Cardiac muscle cell (in vitro differentiated cells and primary cell): ENCODE measurements at places on chromosomes 5 and 9. TPM values are rescaled to one million over a fixed set of nuclear protein-coding genes. Genes with fewer than 3 reads are reported as not detected.

The GADD45G gene
- polyA plus RNA-seq = 42.6 and 44.6 TPM in 2 replicates

The SPATA31A3 gene
- polyA plus RNA-seq = not detected in 2 replicates

The TMOD1 gene
- 168 and 219 TPM in 2 replicates for polyA plus RNA-seq

The SLC36A3 gene
- not detected in 2 replicates for polyA plus RNA-seq

The PTGR1 gene
- polyA plus RNA-seq = 98.0 and 98.3 TPM in 2 replicates

The PCDHGA1 gene
- 0.40 and 1.2 TPM in 2 replicates for polyA plus RNA-seq

The RNF180 gene
- polyA plus RNA-seq = 3.1 and 8.0 TPM in 2 replicates
